Activated CD4-positive, alpha-beta T cell treated with anti-CD3 and anti-CD28 coated beads for 24 hours (primary cell): ENCODE measurements at places on chromosomes 12 and 14.

DNA sequence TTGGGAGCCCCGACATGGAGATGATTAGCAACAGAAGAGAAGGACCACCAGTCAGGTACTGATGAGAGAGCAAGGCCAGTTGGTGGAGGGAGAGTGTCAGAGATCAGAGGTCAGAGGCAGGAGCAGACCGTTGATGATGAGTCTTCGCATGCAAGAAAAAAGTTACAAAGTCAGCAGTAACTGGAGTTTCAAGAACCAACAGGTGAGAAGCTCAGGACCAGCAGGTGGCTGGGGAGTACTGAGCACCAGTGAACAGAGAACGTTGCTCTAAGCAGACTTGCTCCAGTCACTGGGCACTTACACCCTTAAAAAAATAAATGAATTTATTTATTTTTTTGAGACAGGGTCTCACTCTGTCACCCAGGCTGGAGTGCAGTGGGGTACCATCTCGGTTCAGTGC, 44.5 kb upstream of the KCNA1 start:
- no peak for DNase-seq

DNA sequence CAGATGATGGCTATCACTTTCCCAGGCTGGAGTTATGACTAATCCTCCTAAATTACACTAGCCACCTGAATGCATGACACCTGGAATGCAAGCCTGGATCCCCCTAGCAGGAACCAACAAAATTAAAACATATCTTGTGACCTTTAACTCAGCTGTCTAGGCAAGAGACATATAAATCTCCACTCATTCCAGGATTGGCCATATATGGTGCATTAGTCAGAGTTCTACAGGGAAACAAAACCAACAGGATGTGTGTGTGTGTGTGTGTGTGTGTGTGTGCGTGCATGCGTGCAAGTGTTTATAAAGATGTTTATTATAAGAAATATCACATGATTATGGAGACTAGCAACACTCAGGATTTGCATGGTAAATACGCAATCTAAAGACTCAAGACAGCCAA, 212.8 kb downstream of the KIF21A start:
- no peak for DNase-seq

DNA sequence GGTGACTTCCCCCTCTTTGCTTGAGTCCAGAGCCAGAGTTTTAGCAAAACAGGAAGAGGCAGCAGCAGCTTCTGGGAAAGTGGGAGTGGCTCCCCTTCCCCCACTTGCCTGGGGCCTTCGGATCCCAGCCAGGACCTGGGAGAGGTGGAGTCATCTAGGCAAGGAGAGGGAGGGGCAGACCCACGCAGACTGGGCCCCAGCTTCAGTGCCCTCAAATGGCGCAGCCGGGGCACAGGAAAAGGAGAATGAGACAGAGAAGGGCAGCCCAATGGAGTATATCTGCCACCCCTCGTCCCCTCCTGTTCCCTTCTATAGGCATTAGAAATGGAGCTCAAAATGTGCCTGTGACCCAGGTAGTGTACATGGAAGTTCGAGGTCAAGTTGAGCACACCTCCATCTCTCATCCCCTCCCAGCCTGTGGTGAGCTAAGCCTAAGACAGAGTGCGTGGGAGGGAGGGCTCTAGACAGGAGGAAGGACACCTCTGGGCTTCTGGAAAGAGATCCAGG, 9.3 kb upstream of the HDAC7 start:
- no peak for DNase-seq

DNA sequence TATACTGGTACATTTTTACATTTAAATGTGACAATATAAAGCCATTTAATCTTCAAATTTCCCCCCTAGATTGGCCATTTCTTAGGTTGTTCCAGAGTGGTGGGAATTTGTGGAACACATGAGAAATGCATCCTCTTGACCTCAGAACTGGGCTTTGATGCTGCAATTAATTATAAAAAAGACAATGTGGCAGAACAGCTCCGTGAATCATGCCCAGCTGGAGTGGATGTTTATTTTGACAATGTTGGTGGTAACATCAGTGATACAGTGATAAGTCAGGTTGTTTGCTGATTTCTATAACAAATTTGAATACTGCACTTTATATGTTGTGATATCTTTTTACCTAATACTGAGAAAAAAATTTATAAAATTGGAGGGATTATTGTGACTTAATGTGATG, 7.6 kb upstream of the ZNF410 start:
- no peak for DNase-seq

DNA sequence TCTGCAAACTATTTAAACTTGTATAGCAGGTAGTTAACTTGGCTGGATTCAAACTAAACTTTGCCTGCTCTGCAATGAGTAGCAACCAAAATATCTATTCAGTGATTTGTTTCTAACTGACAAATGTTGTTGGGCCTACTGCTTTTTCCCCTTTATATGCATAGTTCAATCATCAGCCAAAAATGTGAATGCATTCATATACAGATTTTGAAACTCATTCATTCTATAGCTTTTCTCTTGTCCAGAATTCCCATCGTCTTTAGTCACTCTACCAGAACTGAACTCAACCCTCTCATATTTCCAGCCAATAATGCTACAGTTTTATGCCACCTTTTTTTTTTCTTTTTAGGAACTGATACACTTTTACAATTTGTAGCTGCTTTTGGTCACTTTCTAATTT, 599.8 kb downstream of the RPL10L start:
- DNase-seq: no peak

- no peak for DNase-seq
Observed at GRCh38 chr12:14876833-14877232, 8.8 kb downstream of the MGP start.

GRCh38 chr14:63852271-63852816, 460 bp upstream of the SYNE2 start:
- DNase-seq: no peak

GRCh38 chr12:110688446-110689280, at the start of gene HVCN1:
Gene HVCN1, minus strand, starts transcription at chr12:110689115. Its CDS starts 5,870 bp downstream, at chr12:110683245.
- DNase-seq: no peak

- DNase-seq: no peak
Observed at GRCh38 chr12:94690198-94690771, 39.9 kb upstream of the TMCC3 start.

GRCh38 chr12:43912859-43913258, 77.0 kb downstream of the TMEM117 start:
- no peak for DNase-seq

DNA sequence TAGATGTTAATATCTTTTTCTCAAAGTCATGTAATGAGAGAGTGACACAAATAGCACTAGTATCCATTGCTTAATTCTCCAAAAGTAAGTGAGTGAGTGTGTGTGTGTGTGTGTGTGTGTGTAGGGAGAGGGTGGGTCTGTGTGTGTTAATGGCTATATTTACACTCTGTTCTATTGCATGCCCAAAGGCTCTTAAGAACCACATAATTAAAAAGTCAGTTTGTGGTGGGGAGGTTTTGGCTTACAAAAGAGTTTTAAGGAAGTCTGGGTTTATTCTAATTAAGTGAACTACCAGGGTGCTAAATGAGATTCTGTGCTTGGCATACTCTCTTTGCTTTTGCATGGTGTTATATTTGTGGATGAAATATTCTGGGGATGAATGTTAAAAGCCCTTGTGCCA, 1897.6 kb upstream of the FLRT2 start:
- no peak for DNase-seq

GRCh38 chr12:19447386-19447785, 8.1 kb downstream of the AEBP2 start:
- DNase-seq: no peak

GRCh38 chr12:67410667-67411067, 141.5 kb downstream of the CAND1 start:
- no peak for DNase-seq

DNA sequence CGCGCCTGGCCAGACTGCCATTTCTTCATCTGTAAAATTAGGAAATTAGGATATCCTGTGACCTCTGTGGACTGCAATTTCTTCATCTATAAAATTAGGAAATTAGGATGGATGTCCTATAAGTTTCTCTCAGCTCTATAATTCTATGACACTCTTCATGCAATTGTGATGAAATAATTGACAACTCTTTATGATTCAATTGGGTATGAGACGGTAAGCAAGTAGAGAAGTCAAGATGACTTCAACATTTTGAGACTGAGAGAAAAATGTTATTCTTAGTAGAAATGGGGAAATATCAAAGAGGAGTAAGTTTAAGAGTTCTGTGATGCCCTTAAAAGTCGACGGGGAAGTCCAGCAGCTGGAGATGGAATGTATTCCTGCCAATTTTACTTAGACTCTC, 12.0 kb downstream of the KIAA0586 start:
- no peak for DNase-seq

DNA sequence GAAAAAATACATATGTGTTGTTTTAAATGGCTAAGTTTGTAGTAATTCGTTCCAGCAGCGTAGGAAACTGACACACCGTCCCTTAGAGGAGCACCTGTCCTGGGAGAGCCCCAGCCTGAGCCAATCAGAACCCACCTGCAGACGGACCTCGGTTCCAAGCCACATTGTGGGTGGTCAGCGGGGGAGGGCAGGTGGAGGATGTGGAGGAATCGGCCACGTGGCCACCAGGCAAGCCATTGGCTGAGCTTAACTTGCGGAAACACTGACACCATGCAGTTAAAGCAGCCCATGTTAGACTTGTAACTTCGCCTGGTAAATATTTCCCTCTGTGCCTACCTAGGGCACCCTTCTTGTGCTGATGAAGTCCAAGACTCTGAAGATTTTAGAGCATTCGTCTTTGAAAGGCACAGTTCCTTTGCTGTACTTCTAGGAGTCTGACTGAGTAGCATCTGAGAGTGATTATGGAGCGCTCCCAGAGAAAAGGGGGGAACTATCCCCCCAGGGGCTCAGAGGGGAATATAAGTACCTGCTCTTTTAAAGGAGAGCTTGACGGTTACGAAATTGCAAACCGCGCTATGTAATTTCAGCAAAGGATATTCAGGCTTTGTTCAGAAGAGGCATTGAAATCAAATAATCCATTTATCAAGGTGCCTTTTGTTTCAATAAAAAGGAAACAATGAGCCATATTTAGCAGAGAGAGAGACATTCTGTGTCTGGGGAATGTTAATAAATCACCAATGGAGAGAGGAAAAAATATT, 135.7 kb downstream of the TMEM132C start:
- DNase-seq: no peak

GRCh38 chr14:100640471-100641273, 53.5 kb upstream of the BEGAIN start:
- peak; percentile 25 for DNase-seq

GRCh38 chr12:49987625-49988303, 15.0 kb downstream of the AQP6 start:
- no peak for DNase-seq

GRCh38 chr14:36605506-36605857, 23.1 kb upstream of the NKX2-8 start:
- no peak for DNase-seq

DNA sequence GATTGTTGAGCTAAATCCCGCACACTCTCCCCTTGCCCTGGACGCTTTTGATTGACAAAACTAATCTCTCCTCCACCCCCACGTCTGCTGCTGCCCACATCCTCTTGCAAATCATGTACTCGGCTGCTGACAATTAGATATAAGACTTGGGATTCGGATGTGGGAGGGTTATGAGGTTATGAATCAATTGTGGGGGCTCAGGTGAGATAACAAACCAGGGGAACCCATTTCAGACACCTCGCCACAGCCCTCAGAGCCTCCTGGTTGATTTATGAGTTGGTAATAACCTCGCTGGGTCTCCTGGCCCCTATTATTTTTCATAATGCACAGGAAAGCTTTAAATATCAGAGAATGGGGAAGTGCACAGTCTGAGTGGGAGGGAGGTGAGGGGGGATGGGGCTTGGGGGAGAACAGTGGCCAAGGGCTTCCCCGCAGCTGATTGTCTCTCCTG, 449.9 kb downstream of the DPF3 start:
- no peak for DNase-seq

DNA sequence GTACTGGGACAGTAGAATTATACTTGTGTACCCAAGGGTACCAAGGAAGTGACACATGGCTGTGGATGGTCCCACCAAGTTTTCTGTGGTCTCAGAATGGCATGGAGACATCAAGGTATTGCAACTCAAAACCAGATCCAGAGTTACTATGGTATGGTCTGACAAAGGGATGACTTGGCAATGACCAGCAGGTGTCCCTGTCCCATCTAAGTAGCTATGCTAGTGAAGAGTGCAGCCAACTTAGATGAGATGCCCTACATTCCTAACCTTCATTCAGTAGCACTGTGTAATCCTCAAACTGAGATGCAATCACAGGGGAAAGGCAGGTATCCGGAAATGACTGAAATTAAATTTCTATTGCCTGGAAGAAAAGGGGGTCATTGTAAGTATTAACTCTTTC, 188.7 kb upstream of the TMEM260 start:
- DNase-seq: no peak

DNA sequence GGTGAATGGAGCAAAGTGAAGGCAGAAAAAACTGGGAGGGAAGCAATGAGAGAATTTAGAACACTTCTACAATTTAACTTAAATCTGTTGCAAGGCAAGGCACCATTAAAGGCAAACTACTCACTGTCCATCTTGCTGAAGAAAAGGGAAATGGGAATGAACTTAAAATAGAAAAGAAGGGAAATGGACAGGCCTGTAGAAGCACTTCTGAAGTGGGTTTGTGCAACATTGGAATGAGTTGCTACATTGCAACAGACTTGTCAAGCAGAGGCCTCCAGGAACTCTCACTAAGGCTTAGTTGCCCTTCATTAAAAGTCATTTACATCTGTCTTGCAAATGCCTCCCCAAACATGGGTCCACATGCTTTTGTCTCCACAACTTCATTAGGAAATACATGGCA, 13.7 kb upstream of the OR10AD1 start:
- no peak for DNase-seq

DNA sequence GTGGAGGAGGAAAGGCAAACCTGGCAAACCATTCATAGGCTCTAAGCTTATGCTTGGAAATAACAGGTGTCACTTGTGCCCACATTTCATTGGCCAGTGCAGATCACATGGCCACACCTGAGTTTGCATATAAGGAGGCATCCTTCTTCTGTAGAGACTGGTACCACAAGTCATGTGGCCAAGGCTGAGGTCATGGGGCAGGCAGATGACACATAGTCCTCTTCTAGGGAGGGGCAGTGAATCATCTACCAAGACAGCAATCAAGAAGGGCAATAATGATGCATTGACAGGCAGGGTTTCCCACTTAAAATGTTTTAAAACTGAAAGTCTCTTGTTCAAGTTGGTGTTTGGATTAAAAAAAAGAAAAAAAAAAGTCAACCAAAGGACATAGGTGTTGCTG, 77.3 kb downstream of the DAAM1 start:
- DNase-seq: peak; percentile 8
